ENCODE measurements at places on chromosomes 11 and 22.

GRCh38 chr11:93652161-93652597 lies 9.3 kb upstream of the CEP295 start:
- DNase-seq, result no peak

GRCh38 chr11:107876141-107876540 lies 17.6 kb upstream of the SLC35F2 start:
- DNase-seq, result no peak

- no peak for DNase-seq
Observed at GRCh38 chr22:46114518-46115387, 35.6 kb upstream of the PPARA start.

GRCh38 chr11:131737357-131737756 lies 366.9 kb downstream of the NTM start:
- no peak for DNase-seq

- peak; percentile 79 for DNase-seq
Observed at GRCh38 chr11:11731311-11732083, 109.7 kb upstream of the GALNT18 start.

DNA sequence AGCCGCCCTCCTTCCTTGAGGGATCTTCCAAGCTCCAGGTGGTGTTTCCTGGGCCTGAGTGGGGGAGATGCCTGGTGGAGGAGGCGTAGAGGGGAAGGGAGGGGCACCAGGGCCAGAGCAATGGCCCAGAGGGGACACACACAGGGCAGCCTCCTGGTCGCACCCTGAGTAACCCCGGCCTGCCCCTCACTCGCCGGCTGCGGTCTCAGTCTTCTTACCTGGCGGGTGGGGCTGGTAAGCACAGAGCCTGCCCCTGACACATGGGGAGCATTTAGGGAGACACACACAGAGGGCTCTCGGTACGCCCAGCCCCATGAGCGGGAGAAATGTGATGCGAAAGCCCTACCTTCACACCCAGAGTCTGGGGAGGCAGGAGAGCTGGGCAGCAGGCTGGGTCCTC lies 23.9 kb downstream of the IGF2 start:
- DNase-seq, result no peak

GRCh38 chr11:72681226-72682153 lies 7.3 kb upstream of the PDE2A start:
- peak; percentile 52 for DNase-seq

DNA sequence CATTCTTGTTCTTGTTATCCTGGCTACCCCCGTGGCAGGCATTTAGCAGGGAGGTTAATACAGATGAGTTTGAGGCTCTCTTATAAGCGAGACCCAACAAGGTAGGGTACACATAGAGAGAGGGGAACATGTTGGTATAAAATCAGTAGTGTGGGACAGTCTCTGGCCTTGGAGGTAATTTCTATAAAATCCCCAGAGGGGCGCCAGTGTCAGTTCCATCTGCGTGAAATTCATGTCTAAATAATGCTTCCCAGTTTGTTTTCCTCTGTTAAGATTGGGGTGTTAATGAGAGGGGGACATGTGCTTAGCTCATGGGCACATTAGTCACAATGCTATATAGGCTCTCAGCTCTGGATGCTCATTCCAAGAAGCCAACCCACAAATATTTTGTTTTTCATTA lies 150.7 kb downstream of the MYO18B start:
- DNase-seq, result no peak

- peak; percentile 50 for DNase-seq
Observed at GRCh38 chr11:22787551-22788162, 41.9 kb downstream of the SVIP start.

DNA sequence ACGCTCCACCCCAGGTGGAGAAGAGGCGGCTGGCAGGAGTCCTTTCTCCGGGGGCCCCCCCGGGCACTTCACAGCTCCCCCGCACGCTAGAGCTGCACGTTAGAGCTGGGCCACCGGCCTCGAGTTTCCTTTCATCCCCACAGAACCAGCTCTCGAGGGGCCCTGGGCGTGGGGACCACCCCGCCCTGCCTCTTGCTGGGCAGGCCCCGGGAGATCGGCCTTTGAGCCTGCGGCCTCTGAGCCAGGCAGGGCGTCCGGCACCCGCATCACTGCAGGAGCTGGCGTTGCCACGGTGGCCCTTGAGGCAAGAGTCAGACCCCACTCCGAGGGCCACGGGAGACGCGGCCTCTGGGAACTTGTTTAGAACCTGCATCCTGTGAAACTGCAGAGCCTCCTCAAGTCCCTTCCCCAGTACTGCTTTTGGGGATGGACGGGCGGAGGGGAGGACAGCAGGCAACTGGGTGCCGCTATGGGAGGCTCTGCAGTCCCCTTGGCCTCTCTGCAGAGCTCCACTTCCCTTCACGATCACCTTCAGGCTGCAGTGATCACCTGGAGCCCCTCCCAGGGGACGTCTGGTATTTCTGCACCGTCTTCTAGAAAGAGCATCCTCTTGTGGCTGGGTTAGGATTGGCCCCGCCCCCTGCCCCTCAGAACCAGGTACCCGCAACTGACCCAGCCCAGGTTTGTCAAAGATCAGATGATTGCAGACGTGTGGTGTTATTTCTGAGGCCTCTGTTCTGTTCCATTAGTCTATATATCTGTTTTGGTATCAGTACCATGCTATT lies 13.9 kb upstream of the GAL start:
- no peak for DNase-seq

DNA sequence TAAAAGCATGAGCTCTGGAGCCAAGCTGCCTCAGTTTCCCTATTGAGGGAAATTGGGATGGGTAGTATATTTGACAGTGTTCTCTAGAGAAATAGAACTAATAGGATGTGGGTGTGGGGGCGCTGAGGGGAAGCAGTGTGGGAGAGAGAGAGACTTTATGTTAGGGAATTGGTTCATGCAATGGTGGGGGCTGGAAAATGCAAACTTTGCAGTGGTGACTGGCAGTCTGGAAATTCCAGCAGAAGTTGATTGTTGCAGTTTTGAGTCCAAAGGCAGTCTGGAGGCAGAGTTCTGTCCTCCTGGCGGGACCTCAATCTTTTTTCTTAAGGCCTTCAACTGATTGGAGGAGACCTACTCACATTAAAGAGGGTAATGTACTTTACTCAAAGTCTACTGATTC lies 59.4 kb upstream of the SYT13 start:
- DNase-seq, result no peak

DNA sequence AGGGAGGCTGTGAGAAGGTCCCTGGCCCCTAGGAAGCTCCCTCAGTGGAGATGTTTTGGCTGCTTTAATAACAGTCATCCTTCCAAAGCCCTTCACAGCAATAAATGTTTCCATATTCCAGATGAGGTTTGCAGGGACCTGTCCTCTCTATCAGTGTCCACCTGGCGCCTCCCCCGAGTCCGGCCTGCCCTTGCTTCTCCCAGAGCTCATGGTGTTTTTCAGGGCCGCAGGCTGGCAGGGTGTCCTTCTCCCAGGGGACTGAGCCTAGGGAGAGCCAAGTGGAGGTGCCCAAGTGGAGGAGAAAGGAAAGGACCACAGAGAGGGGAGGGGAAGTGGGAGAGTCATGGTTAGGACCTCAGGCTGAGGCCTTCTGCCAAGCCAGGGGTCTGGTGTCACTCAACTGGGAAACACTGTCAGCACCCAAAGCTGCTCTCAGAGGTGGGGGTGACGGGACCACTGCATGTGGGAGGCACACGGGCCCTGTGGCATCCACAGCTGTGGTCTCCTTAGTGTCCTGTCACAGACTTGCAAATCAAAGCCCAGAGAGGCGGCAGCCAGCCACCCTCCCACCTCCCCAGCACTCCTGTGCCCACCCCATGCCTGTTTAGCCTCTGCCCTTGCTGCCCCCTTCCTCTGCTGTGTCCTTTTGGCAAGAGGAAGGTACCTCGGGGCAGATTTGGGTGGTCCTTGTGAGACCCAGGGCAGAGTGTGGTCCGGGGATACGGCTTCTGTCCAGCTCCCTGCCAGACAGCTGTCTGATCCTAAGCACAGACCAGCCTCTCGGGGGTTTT lies 6.4 kb downstream of the DERL3 start:
- no peak for DNase-seq

- DNase-seq, result no peak
Observed at GRCh38 chr11:112380464-112380863, 119.8 kb upstream of the PLET1 start.

- DNase-seq, result no peak
Observed at GRCh38 chr22:24775769-24776492, 1.4 kb upstream of the PIWIL3 start.

- no peak for DNase-seq
Observed at GRCh38 chr22:41831383-41831782, 1.5 kb upstream of the SREBF2 start.

GRCh38 chr11:82730286-82730685 lies 3.4 kb downstream of the FAM181B start:
- no peak for DNase-seq

- no peak for DNase-seq
Observed at GRCh38 chr22:39600491-39601179, 30.1 kb downstream of the CACNA1I start.

DNA sequence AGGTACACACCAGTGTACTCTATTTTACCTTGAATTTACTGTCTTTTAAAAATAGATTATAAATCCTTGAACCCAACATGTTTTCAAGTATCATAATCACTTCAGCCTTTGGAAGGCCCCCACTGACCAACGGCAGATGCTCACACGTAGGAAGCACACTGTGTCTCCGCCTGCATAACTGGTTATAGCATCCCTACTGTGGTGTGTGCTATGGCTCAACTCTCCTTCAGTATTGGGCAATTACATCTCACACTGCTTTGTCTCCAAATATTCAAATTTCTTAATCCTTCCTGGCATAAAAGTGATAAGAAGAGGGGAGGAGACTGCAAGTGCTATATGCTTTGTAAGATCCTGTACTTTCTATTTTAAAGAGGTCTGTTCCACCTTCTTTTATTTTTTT lies 165.7 kb downstream of the CADM1 start:
- DNase-seq, result no peak

GRCh38 chr22:22671506-22671905 lies 27.1 kb downstream of the GGTLC2 start:
- DNase-seq, result no peak

DNA sequence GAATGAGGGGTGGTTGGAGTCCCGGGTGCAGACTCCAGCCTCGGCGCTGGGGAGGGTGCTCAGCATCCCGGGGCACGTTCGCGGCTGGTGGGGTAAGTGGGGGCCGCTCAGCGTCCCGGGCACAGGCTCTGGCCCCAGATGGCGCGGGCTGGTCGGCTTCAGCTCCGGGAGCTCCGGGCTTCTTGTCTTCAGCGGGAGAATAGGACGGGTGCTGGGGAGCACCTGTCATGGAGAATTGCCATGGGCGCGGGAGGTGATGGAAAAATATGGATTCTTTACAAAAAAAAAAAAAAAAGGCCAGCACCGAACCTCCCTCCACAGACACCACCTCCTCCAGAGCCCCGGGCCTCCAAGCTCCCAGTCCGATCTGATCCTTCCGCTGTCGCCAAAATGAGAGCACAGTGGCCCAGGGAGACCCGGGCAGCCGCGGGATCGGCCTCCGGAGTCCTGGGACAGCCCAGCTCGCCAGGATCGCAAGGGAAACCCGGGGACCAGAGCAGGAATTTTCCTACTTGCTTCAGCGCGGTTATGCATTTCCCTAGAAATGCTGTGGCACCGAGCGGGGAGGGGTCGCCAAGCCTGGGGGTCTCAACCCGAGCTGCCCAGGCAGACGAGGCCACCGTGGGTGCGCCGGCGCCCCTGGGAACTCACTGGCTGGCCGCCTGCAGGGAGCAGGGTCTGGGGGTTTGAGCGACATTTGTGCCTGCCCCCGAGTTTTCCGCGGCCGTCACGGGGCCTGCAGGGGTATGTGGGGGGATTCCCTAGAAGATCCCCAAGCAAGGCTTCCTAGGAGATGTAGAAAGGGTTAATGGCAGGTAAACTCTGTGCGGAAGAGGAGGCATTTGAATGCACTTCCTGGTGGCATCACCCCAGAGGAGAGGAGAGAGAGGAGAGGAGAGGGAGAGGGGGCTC lies 1336.9 kb downstream of the BRD1 start:
- DNase-seq, result no peak

GRCh38 chr11:47714554-47715081 lies 551 bp downstream of the AGBL2 start:
- no peak for DNase-seq

- DNase-seq, result no peak
Observed at GRCh38 chr22:37982938-37983859, 1.2 kb downstream of the SOX10 start.

- DNase-seq, result no peak
Observed at GRCh38 chr11:27285761-27286160, 77.3 kb downstream of the CCDC34 start.

- DNase-seq, result peak; percentile 25
Observed at GRCh38 chr11:1049431-1049891, 12.9 kb upstream of the MUC6 start.

DNA sequence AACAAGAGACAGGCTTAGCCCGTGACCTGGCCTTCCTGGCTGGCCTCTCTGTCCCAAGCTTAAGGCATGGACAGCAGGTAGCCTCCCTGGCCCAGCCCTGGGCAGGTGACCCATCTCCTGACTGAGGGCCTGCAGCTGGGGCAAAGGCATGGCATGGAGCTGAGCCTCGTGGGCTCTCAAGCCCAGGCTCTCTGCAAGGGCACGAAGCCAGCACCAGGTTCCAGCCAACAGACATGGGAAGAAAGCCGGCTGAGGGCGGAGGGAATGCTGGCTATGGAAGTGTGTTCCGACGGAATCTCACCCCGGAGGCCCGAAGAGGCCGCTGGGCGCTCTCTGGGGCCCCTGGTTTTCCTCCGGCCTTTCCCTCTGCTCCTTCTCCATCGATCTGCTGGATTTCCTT lies 12.9 kb downstream of the DNAL4 start:
- no peak for DNase-seq

GRCh38 chr11:5631969-5632635 lies 7.3 kb downstream of the TRIM34 start:
- no peak for DNase-seq

- DNase-seq, result no peak
Observed at GRCh38 chr22:25874327-25874726, 132.3 kb downstream of the MYO18B start.
